ENCODE measurements at places on chromosomes 3 and 15. TPM values are rescaled to one million over a fixed set of nuclear protein-coding genes. Genes with fewer than 3 reads are reported as not detected.

Gene ROBO1
- 0.93 TPM for total RNA-seq

Gene GLDN
- total RNA-seq: not detected

Gene PSMD2
- total RNA-seq: 235 TPM

Gene FAM3D
- not detected for total RNA-seq

Gene P4HTM
- total RNA-seq: 48.9 TPM

Gene CCR3
- total RNA-seq: 0.24 TPM

Gene ZMYND10
- 1.2 TPM for total RNA-seq

Gene CAPN7
- total RNA-seq: 32.9 TPM

Gene RBPMS2
- total RNA-seq: not detected

Gene SAMMSON
- not detected for total RNA-seq

Gene EXOSC7
- total RNA-seq: 62.9 TPM

Gene PLOD2
- 1.0 TPM for total RNA-seq

Gene RTP4
- total RNA-seq: 21.6 TPM

Gene A4GNT
- total RNA-seq: not detected

Gene ZNF639
- total RNA-seq: 30.5 TPM

Gene BFSP2
- 0.44 TPM for total RNA-seq

Gene CSPG5
- total RNA-seq: 0.49 TPM

Gene REC114
- total RNA-seq: not detected

Gene MYL3
- total RNA-seq: not detected

Gene FAM107A
- not detected for total RNA-seq

Gene MUC4
- 0.49 TPM for total RNA-seq

Gene C15orf39
- total RNA-seq: 117 TPM

Gene DPH6
- 16.9 TPM for total RNA-seq

Gene CORO2B
- total RNA-seq: not detected

Gene SSUH2
- 0.07 TPM for total RNA-seq

Gene RPUSD2
- 13.0 TPM for total RNA-seq

Gene AQP9
- total RNA-seq: not detected

Gene STT3B
- 181 TPM for total RNA-seq

Gene BSN
- 0.12 TPM for total RNA-seq
